Activated effector memory CD4-positive, alpha-beta T cell treated with Interleukin-2 at 50 U/mL for 16 hours (primary cell): ENCODE measurements at places on chromosomes 11 and 22.

DNA sequence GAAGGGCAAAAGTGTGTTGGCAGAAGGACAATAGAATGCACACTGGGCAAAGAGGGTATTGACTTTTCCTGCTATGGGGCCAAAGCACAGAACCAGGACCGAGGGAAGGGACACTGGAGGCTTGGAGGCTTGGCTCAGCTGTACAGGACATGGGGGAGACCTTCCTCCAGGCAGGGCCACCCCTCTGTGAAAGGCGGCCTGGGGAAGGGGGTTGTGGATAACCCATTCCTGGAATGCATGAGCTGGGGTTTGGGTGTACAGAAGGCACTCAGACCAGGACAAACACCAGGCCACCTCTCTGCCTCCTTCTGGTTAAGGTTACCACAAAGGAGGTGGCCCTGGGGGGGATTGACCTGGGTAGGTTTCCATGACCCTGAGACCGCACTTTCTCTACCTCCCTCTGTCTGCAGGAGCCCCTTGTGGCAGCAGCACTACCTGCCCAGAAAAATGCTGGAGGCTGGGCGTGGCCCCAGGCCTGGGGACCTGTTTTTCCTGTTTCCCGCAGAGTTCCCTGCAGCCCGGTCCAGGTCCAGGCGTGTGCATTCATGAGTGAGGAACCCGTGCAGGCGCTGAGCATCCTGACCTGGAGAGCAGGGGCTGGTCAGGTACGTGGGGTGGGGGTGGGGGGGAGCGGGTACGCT, 9.6 kb downstream of the P2RY2 start:
- DNase-seq, result no peak

GRCh38 chr11:119091178-119091577, 6.5 kb downstream of the HMBS start:
- DNase-seq, result no peak

- no peak for DNase-seq
Observed at GRCh38 chr22:26709617-26710390, 52.4 kb downstream of the MIAT start.

DNA sequence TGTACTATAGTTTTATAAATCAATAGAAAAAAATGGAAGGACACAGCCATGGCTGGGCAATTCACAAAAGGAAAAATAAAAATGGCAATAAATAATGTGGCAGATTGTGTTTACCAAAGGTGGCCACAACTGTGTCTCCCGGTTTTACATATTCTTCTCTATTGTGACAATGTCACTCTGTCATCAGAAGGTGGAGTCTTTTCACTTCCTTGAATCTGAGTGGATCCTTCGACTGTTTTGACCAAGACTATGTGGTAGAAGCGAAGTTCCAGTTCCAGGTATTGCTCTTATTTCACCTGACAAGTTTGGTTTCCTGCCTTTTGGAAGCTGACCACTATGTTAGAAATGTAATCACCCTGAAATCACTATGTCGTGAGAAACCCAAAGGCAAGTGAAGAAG, 31.0 kb upstream of the HSD17B12 start:
- no peak for DNase-seq

GRCh38 chr11:1163911-1164735, 6.4 kb downstream of the MUC5AC start:
- no peak for DNase-seq

DNA sequence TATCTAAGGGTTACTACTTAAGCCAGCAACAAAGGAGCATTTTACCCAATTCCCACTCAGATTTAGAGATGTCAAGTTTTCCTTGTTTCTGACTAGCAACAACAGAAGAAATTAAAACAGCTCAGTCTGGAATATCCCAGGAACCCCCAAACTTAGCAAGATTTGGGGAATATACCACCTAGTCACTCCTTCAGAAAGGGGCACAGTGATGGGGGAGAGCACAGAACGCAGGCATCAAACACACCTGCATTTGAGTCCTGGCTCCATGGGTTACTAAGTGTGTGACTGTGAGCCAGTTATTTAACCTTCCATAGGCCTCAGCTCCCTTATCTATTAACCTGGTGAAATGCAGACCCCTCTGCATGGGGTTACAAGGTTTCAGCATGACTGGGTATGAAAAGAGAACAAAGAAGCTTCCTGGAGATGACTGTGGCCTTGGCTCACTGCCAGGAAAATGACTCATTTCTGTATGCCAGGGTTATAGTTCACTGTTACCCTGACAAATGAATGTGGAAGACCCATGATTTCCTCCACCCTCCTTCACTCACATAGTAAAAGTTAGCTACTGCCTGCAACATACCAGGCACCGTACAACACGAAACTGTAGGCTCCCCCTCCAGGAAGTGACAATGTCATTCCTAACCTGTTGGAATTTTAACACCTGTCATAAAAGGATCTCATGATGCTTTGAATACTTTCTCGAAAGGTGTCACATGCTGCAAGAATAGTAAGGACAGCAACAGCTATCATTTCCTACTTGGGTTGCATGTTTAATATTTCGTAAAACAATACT, 79.6 kb downstream of the ME3 start:
- DNase-seq, result peak; percentile 22

- no peak for DNase-seq
Observed at GRCh38 chr11:68987211-68987610, 6.4 kb upstream of the MRGPRD start.

- DNase-seq, result no peak
Observed at GRCh38 chr22:27726331-27726685, 75.2 kb downstream of the MN1 start.
